ENCODE measurements at places on chromosomes 12 and 14. TPM values are rescaled to one million over a fixed set of nuclear protein-coding genes. Genes with fewer than 3 reads are reported as not detected.

Gene CRIP2
- 245 TPM for total RNA-seq

GRCh38 chr14:78088916-78089315 lies 81.3 kb upstream of the NRXN3 start:
- DNase-seq: peak; percentile 8

Gene DTX3
- total RNA-seq: 9.6 TPM

Gene MYF6
- total RNA-seq: not detected

DNA sequence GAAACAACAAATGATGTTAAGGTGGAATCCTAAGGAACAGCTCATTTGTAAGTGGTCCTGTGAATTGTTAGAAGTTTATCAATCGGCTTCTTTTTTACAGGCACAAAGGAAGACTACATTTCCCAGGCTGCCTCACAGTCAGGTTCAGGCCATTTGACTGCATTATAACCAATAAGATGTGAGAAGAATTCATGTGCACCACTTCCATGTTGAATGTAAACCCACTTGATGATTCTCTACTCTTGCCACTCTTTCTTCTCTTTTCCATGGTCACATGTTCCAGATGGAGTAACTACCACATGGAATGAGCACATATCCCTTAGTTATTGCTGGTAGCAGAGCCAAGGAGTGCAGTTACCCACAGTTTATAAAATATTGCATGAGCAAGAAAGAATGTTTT lies 67.1 kb upstream of the GZMB start:
- no peak for DNase-seq

Gene RHEBL1
- 4.3 TPM for total RNA-seq

Gene FOXN4
- total RNA-seq: not detected

GRCh38 chr14:52026901-52027300 lies 37.6 kb downstream of the RTRAF start:
- no peak for DNase-seq

All from Caki2 (cell line).